K562 (cell line): ENCODE measurements at places on chromosomes 3 and 15.

GRCh38 chr15:83010709-83011270 is 649 bp downstream of the C15orf40 start:
- peak; percentile 88 for DNase-seq

DNA sequence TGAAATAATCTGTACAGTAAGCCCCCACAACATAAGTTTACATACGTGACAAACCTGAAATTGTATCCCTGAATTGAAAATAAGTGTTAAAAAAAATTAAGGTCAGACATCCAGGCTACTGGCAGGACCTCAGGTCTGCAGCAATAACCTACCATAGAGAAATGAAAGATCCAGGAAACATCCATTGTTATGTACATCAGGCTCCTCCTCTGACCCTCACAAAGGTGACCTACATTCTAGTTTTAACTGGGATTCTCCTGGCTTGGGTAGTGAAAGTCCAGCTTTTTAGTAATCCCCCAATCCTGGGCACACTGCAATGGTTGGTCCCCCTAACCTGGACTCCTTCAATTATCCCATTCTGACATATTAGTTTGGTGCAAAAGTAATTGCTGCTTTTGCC is 749.6 kb upstream of the LMCD1 start:
- no peak for DNase-seq

DNA sequence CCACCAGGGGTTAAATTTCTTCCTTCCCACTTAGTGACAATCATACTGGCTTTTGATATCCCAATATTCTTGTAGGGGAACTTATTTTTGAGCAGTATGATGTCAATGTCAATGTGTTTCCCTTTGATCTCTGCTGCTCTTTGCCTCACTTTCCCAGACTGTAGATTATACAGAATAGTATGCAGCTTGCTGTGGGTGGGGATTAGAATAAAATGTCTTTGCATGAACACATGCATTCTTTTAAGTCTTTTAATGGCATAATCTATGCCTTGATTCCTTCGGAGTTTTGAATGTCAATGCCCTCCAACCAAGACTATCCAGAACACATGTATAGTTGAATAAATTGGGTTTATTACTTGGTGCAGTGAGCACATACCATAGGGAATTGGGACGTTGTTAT is 125.5 kb downstream of the IL20RB start:
- no peak for DNase-seq

- DNase-seq, result no peak
These were observed 567.8 kb downstream of the ROBO1 start for GRCh38 chr3:79199966-79200365.

GRCh38 chr15:96326328-96327154 is 4.0 kb upstream of the NR2F2 start:
- peak; percentile 44 for DNase-seq

DNA sequence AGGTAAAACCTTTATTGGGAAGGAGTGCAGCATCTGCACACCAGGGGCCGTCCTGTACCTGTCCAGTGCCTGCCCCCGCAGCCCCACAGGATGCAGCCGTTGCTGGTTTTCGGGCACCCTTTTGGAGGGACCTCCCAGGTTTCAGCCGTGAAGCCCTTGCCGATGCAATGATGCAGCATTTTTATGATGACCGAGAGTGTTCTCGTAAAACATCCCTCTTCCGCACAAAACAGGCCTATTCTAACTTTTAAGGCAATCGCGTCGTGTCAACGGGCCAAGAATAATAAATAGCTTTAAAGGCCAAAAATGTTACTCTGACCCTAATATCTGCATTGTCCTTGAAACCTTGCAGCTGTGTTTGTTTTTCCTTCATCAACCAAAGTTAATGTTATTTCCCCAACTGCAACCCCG is 126.1 kb downstream of the LRRK1 start:
- DNase-seq, result no peak

DNA sequence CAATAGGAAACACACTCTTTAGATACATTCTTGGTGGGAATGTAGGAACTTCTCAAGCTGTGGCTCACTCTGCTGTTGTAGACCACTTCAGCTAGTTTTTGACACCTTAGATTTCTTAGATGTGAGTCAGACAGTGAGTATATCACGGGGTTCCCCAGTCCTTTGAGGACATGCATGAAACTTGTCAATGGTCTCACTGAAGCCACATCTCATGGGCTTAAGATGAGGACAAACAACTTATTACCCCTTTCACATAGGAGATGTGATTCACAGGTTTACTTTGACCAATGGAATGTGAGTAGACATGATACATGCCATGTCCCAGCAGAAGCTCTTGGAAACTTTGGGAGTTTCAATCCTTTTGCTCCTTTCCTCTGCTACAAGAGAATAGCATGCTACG is 325.5 kb downstream of the CHST2 start:
- no peak for DNase-seq

GRCh38 chr15:67618297-67618696 is 75.8 kb downstream of the MAP2K5 start:
- no peak for DNase-seq

- DNase-seq, result no peak
These were observed 136.6 kb downstream of the DUT start for GRCh38 chr15:48467801-48468200.

- no peak for DNase-seq
These were observed 144.1 kb downstream of the LRRK1 start for GRCh38 chr15:101063212-101063611.

DNA sequence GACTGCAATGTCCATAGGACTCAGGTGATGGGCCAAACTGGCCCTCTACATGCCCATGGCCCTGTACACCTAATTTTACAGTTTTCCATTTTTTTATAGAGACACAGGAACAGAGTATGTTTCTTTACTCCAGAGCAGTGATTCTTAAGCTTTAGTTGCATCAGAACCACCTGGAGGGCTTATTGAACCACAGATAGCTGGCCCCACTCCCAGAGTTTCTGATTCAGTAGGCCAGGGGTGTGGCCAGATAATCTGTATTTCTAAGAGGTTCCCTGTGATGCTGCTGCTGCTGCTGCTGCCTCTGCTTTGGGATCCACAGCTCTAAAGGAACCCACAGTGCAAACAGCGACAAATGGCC is 5.1 kb downstream of the RBP1 start:
- no peak for DNase-seq

DNA sequence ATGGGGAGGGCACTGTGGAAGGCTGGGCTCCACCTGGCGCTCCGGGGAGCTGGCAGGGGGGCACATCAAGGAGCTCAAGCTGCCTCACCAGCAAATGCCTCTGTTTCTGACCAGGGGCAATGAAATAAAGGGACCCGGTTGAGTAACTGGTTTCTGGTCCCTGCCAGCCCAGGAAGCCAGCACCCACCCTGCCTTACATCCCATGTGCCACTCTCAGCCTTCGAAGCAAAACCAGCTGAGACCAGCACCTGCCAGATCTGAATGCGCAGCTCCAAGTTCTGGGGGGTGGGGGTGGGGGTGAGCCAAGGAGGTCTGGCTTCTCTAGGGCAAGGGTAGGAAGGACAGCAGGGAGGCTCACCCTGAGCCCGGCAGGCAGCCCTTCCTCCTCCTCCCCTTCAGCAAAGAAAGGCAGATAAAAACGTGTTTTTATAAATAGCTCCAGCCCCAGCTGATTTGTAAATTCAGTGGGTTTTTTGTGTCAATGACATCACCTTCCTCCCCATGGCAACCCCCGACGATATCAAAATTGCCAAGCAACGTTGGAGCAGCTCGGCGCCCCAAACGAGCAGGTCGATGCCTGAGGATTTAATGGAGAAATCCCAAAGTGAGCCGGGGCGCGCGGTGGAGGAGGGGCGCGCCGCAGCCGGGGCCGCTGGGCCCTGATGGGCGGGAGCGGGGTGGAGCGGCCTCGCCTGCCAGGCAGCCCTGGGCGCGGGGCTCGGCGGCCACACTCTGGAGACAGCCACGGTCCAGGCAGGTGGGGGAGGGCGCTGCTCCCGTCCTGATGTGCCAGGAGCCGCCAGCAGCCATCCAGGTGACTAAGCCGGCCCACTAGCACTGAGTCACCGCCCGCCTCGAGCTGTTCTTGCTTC is at the start of gene PAK6:
Gene PAK6, plus strand, starts transcription at position 532 of the 872 bp plus-strand sequence. CDS start 25,723 bp downstream, outside the sequence.
- peak; percentile 59 for DNase-seq

GRCh38 chr3:138186221-138186620 is 880 bp upstream of the ARMC8 start:
- DNase-seq, result peak; percentile 48

GRCh38 chr15:70495991-70496599 is 267.3 kb downstream of the UACA start:
- DNase-seq, result no peak
